Activated CD4-positive, alpha-beta T cell treated with anti-CD3 and anti-CD28 coated beads, Interleukin-2, Interleukin-4, amounts not matched to agents 100 ng/mL and 50 ng/mL, durations not matched to agents 16 hours and 8 hours (primary cell): ENCODE measurements at places on chromosomes 7 and 10.

DNA sequence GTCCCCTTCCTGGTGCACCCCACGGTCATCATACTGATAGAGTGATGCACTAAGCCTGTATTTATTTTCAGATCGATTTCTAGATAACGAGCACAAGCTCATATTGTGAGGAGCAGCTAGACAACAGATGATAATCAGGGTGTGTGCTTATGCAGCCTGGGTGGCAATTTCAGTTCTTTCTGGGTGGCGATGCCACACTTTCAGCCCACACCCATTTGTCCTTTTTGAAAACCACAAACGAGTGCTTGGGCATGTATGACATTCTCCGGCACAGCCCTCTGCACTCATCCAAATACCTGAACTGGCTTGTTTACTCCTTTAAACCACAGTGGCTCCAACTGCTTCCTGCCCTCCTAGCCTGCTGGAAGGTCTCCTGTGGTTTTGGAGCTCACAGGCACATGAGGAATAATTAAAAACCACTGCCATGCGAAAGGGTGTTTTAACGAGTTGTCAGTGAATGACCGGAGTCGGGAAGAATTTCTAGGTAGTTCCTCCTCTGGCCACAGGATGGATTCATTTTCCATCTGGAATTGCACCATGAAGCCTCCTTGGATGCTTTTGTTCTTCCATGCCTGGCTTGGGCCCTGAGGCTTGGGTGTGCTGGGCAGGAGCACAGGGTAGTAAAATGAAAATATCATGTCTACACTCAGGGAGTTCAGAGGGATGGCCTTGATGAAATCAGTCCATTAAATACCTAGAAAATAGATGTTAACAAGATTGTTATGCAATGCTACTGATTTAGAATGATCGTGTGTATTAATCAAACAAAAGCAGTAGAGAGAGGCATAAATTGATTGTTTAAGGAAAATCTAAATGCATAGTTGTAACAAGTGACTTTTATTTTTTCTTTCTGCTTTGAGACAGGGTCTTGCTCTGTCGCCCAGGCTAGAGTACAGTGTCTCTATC lies 52.4 kb upstream of the ITGB1 start:
- peak; percentile 70 for DNase-seq

DNA sequence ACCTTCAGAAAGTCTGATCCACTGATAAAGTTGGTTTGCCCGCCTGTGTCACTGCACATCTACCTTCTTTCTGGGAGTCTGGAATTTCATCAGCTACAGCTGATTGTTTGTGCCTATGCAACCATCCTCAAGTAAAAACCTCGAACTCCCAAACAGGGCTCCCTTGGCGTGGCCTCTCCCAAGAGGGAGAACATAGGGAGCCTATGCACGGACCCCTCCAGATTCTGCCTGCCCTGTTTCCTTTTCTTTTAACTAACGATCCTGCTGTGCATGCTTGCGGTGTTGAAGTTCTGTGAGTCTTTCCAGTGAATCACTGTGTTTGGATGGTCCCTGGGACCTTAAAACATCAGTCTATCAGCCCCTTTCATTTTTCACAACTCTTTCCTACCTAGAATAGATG lies 226.9 kb upstream of the SEMA3D start:
- no peak for DNase-seq

DNA sequence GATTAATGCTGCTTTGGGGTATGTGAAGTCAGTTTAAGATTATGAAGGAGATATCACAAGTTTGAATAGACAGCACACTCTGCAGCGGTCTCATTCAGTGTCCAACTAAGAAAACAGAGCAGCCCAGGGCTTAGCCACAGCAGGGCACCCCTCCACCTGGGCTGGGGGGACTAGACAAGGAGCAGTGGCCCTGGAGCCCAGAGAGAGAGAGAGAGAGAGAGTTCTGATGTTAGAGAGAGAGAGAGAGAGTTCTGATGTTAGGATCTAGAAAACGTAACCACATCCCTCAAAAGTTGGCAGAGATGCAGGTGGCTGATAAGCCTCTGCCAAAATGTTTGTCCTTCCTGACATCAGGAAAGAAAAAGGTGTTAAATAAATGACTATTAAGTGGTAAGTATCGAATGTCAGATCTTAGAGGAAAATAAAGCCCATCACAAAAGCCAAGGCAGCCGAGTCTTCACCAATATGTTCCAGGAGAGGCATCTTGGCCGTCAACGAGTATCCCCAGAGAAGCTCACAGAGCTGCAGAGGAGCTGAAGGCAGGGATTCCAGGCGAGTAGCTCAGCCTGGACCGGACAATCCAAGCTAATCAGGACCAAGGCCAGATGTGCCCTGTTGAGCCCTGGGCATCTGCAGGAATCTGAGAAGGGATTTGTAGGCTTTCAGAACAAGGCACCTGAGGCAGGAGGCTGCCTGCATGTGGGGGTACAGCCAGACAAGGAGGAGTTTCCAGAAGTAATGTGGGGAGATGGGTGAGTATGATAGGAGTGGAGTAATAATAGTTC lies 150.1 kb upstream of the TCF7L2 start:
- DNase-seq, result no peak

- DNase-seq, result no peak
Measured at GRCh38 chr7:25886387-25887240, 265.4 kb upstream of the NFE2L3 start.

DNA sequence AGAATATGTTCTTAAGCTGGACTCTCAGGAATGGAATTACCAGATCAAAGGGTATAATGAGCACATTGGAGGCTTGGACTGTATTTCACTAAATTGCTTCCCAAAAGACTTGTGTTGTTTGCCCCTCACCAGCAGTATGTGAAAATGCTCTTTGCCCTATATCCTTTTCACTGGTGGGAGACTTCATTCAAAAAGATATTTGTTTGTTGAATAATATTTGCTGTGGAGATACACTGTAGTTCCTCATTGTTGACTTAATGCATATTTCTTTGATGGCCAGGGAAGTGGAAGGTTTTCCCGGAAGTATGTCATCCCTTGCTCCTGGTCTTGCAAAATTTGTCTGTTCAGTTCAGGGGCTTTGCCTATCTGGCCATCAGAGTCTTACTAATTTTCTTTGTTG lies 19.4 kb downstream of the GSTO2 start:
- no peak for DNase-seq

- no peak for DNase-seq
Measured at GRCh38 chr7:1936531-1937251, 266.6 kb downstream of the ELFN1 start.

GRCh38 chr7:99829524-99830160 lies 1.8 kb downstream of the CYP3A43 start:
- DNase-seq, result no peak

DNA sequence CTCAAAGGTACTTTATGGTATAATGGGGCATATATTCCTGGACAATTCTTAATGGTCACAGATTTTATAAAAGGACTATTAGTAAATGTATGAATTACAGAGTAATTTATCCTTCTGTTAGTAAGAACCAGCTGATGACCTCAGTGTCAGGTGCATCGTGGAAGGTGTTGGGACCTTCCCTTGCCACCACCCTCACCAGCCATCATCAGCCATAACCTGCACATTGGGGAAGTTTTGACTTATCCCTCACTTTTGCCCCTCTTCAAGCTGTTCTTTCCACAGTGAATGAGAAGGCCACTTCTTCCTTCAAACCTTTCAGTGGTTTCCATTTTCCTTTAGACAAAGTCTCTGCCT lies 52.2 kb downstream of the FIGNL1 start:
- no peak for DNase-seq

DNA sequence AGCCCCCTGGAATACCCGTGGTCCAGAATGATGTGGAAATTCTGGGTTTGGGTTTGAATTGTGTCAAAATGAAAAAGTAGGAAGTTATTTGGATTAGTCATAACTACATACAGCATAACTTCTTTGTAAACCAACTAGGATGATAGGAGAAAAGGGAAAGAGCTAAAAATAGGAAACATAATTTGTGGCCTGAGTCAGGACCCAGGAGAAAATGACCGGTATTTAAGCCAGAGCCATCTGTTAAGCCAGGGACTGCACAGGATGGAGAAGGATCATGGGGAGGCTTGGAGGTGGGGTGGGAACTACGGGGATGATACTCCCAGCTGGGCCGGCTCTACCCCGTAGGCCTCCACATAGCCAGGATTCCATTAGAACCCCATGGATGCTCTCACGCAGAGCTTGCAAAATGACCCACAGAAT lies 98.6 kb downstream of the MYOF start:
- no peak for DNase-seq
